Activated CD4-positive, alpha-beta T cell treated with anti-CD3 and anti-CD28 coated beads for 36 hours (primary cell): ENCODE measurements at places on chromosomes 3 and 15. TPM values are rescaled to one million over a fixed set of nuclear protein-coding genes. Genes with fewer than 3 reads are reported as not detected.

The KIF7 gene
- 2.1 TPM for total RNA-seq

The SLC2A2 gene
- not detected for total RNA-seq

The SMAD6 gene
- 0.19 TPM for total RNA-seq

- no peaks in the 10 kb centered on the region for H3K36me3 ChIP-seq
- H3K27ac ChIP-seq = no peak overlapping the region
- H3K4me1 ChIP-seq = no peaks in the 10 kb centered on the region
- no peak for DNase-seq
- H3K27me3 ChIP-seq = peaks cover 2% of the 10 kb centered on the region
- H3K4me3 ChIP-seq = no peak overlapping the region
These were observed 351.0 kb downstream of the IGSF11 start for GRCh38 chr3:118683636-118684035.

GRCh38 chr3:114872588-114872987 lies 274.5 kb downstream of the ZBTB20 start:
- H3K27ac ChIP-seq = no peak overlapping the region
- no peaks in the 10 kb centered on the region for H3K36me3 ChIP-seq
- no peaks in the 10 kb centered on the region for H3K27me3 ChIP-seq

GRCh38 chr3:59270209-59270608 lies 220.4 kb upstream of the CFAP20DC start:
- H3K4me1 ChIP-seq = peaks cover 5% of the 10 kb centered on the region
- no peak overlapping the region for H3K27ac ChIP-seq
- no peak for DNase-seq
- H3K27me3 ChIP-seq = no peaks in the 10 kb centered on the region

DNA sequence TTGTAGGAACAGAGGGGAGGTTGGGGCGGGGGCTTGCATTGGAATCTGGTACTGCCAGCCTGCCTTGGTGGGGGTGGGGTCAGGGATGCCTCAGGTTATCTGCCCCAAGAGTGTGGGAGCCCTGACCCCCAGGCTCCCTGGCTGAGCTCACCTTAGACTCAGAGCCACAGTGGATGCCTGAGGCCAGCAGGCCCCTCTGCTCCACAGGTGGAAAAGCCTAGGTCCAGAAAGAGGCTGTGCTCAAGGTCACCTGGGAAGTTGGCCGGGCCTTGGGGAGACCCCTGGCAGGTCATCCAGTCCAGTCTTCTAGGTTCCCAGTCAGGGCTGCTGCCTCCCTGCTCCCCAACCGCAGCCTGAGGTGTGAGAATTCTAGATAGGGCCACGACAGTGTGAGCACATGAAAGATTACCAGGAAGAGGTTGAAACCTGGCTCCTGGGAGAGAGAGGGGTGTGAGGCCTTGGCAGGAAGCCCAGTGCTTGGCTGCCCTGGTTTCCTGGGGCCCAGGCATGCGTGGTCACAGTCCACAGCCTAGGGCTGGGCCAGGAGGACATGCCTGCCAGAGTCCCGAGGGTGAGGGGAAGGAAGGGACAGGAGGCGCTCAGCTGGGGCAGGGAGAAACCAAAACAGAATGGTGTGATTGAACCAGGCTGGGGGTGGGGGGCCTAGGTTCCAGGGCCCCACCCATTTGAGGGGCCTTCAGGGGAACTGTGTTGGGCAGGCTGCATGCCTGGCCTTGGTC lies 4.9 kb downstream of the HDAC11 start:
- no peaks in the 10 kb centered on the region for H3K27me3 ChIP-seq
- H3K4me3 ChIP-seq = no peak overlapping the region
- H3K4me1 ChIP-seq = peaks cover 24% of the 10 kb centered on the region
- peak; percentile 24 for DNase-seq
- H3K27ac ChIP-seq = no peak overlapping the region

DNA sequence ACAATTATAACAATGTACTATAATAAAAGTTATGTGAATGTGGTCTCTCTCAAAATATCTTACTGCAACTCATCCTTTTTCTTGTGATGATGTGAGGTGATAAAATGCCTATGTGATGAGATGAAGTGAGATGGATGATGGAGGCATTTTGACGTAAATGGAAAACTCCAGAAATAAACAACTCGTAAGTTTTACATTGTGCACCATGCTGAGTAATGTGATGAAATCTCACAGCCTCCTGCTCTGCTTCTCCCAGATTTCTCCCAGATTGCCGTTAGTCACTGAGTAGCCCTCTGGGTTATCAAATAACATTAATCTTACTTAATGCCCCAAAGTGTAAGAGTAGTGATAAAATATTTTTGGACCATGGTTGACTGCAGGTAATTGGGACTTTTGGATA lies 64.8 kb upstream of the SLCO2A1 start:
- no peak overlapping the region for H3K4me3 ChIP-seq
- H3K36me3 ChIP-seq = no peaks in the 10 kb centered on the region
- no peak for DNase-seq
- H3K27ac ChIP-seq = no peak overlapping the region

GRCh38 chr3:103601666-103602065 lies 1166.9 kb downstream of the ZPLD1 start:
- H3K27me3 ChIP-seq = no peaks in the 10 kb centered on the region
- DNase-seq = no peak
- H3K4me1 ChIP-seq = no peaks in the 10 kb centered on the region
- no peak overlapping the region for H3K4me3 ChIP-seq
- H3K27ac ChIP-seq = no peak overlapping the region

DNA sequence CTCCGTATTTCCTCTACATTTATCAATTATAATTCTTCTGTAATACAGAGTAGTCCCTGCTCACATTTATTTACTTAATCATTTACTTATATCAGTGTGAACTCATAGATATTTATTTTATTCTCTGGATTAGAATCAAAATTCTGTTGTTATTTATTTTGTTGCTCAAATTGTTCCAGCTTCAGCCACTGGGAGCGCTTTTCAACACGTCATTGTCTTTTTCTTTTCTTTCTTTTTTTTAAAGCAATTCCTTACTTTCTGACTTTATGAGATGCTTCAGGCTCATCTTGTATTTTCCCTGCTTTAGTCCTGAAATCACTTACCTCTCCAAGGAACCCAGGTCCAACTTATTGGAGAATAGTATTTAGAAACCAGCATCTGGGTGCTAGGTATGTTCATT lies 53.4 kb downstream of the GLCE start:
- no peak overlapping the region for H3K4me3 ChIP-seq
- H3K27ac ChIP-seq = no peak overlapping the region
- DNase-seq = no peak
- no peaks in the 10 kb centered on the region for H3K4me1 ChIP-seq
- no peaks in the 10 kb centered on the region for H3K27me3 ChIP-seq
